ENCODE measurements at places on chromosomes 7 and 10.

GRCh38 chr10:16408379-16408778, 28.4 kb upstream of the PTER start:
- peak; percentile 16 for DNase-seq

DNA sequence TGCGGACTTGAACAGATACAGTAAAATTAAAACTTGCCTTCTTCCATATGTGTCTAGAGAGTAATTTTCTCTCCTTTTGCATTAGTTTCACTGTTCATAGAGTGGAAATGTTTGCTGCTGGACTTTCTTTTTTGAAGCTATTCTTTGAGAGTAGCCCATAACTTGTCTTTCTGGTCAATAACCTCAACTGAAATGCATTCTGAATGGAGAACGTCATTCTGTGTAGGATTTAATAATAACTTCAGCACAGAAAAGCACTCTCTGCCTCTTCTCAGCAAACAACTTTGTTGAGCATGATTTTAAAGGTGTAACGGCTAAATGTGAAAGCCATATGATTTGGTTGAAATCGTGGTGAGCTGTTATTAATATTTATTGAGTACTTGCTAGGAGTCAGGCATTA, 111.8 kb downstream of the CUX1 start:
- no peak for DNase-seq

DNA sequence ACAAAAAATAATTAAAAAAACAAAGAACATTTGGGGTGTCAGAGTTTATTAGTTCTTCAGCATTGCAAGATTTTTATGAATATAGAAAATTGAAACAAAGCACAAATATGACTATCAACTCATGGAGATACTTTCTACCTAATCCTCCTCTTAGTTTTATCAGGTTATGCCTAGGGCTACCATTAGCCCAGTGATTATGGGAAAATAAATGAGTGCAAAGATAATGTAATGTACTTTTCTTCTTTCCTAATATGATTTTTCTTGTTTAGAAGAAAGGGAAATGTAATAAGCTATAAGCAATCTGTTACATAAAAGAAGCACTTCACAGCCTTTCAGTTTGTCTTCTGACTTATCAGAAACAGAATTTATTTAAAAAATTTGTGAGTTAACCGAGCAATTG, 676.8 kb downstream of the SORCS1 start:
- no peak for DNase-seq

DNA sequence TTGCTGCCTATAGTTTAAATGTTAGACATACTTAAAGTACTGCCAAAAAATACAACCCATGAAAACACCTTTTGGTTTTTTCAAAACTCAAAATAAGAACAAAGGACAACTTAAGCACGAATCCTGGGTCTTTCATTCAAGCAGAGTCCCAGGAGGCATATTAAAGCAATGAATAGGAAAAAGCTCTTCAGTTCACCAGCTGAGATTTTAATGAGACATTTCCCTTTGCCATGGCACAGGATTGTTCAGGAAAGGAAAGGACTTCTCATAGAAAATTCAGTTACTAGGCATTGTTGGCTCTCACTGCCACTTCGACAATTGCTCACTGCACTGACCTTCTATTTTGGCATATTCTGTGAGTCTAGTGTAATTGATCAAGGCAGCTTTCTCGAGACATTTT, 133.5 kb upstream of the FEZF1 start:
- DNase-seq = no peak

DNA sequence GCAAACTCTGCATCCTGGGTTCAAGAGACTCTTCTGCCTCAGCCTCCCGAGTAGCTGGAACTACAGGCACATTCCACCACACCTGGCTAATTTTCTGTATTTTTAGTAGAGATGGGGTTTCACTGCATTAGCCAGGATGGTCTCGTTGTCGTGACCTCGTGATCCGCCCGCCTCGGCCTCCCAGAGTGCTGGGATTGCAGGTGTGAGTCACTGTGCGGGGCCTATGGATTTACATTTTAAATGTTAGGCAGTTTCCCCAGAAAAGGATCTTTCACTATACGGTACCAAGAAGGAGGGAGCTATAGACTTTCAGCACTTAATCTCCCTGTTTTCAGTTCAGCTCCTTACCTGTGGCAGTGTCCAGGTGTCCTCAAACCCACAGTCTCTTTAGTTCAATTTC, 50.8 kb downstream of the SIRT1 start:
- no peak for DNase-seq

DNA sequence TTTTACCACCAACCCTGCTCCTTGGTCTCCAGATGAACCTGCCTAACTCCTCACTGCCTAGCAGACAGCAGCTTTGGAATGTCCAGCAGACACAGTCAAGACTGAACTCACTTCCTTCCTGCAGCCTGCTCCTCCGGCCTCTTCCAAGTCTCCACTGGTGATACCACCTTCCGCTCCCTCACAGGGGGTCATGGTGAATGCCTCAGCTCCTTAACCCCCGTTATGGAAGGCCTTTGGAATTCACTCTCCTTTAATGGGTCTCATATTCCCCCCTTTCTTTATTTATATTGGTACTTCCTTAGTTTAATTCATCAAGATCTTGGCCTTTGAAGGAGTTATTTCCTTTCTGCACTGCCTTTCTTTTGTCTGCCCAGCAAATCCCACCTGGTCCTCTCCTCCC, 44.9 kb upstream of the ZNF32 start:
- DNase-seq = no peak

GRCh38 chr10:75712242-75712880, 280.9 kb downstream of the LRMDA start:
- no peak for DNase-seq

GRCh38 chr10:21060626-21061025, 163.5 kb upstream of the NEBL start:
- no peak for DNase-seq

- no peak for DNase-seq
Observed at GRCh38 chr10:13709931-13710650, 123.3 kb downstream of the PRPF18 start.

- DNase-seq = no peak
Observed at GRCh38 chr7:14905764-14906163, 3.2 kb upstream of the DGKB start.

- DNase-seq = no peak
Observed at GRCh38 chr7:3439333-3440030, 138.4 kb downstream of the SDK1 start.

DNA sequence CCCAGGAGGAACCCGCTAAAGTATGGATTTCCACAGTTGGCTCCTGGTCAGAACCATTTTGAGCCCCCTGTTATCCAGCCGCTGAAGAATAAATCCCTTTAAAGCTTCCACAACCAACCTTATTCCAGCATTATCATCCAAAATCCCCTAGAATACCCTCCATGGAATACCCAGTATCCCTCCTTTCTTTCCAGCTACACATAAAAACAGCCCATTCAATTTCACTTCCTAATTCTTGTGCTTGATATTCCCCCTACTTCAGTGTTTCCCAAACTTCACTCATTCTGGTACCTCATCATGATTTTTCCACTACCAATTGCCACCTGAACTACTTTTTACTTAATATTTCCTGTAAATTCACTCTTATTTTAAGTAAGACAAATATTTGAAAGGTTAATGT, 3.1 kb downstream of the MACC1 start:
- DNase-seq = no peak

DNA sequence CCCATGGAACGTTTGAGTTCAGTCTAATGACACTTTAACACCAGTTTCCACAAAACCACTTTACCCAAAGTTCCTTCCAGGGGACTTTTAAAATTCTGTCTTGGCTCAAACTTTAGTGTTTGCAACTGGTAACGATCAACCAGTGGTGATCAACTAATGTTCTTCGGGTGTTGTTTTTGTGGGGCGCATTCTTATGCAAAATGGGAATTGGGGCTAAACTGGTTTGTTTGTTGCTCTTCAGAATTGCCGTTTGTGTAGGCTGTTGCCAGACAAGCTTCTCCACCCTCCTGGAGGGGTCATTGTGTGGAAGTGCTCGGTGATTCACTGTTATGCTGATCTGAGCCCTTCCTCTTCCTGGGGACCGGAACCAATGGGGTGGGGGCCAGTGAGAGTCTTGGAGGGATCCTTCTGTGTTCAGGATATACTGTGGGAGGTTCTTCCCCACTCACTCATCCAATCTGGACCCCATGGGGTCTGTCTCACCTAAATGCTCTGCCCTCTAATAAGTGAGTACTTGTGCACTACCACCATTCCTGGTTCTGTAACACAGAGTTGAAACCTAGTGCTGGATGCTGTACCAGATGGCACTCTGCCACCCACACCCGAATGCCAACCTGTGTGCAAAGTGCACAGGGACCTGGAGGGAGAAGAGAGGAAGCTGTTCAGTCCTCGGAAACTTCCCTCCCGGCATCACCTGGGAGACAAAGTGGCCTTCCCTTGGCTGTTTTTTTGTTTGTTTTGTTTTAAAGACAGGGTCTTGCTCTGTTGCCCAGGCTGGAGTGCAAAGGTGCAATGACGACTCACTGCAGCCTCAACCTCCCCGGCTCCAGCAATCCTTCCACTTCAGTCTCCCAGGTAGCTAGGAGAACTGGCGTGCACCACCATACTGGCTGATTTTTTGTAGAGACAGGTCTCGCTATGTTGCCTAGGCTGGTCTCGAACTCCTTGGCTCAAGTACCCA, 2.1 kb downstream of the NFE2L3 start:
- DNase-seq = no peak

GRCh38 chr10:69641261-69641980, 11.4 kb downstream of the FAM241B start:
- no peak for DNase-seq

DNA sequence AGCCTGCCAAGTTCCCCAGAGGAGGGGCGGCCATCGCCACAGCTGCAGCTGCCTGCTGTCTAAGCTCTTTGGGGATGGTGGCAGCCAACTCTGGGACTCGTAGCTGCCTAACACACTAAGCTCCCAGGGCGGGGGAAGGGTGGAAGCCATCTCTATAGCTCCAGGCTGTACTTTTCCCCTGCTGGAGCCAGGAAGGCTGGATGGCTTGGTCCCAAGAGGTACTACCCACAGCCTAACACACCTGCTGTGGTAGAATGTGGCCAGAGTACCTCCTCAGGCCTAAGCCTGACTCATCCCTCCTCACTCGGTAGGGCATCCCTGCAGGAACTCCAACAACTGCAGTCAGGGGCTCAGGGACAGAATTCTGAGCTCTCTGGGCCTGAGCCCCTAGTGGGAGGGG, 151.7 kb upstream of the TAC1 start:
- DNase-seq = no peak

- no peak for DNase-seq
Observed at GRCh38 chr10:110973400-110973799, 54.0 kb downstream of the SHOC2 start.
